H1 (cell line): ENCODE measurements at places on chromosomes 11 and 22.

- DNase-seq = no peak
These were observed 73.0 kb downstream of the CYB5R2 start for GRCh38 chr11:7600205-7600775.

GRCh38 chr11:105870516-105871113 is 151.4 kb downstream of the MSANTD4 start:
- no peak for DNase-seq

DNA sequence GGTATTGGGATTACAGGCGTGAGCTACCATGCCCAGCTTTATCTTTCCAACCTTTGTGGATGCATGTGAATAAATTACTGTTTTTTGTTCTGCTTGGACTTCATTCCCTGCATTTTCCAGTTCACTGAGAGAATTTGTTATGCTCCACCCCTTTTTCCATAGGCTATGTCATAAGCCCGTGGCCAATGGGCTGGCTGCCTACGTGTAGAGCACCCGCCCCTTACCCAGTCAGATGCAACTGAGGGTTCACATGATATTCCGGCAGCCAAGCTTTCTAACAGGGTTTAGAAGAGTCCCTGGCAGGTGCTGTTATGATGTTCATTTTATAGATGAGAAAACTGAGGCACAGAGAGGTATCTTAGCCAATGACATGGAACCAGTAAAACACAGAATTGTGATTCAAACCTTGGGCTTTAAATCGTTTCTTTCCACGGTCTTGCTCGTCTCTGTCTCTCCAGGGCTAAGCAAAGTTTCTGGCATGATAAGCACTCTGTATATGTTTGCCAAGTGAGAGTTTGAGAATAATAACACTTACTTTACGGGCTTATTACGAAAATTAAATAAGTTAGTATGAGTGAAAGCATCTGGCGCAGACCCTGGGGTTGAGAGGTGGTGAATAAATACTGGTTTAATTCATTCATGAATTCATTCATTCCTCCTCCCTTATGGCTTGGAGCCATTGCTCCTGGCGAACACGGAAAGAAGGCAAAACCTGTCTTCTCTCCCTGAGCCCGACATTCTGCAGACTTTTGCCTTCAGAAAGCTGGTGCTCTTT is 42.4 kb upstream of the RASD2 start:
- DNase-seq = no peak

DNA sequence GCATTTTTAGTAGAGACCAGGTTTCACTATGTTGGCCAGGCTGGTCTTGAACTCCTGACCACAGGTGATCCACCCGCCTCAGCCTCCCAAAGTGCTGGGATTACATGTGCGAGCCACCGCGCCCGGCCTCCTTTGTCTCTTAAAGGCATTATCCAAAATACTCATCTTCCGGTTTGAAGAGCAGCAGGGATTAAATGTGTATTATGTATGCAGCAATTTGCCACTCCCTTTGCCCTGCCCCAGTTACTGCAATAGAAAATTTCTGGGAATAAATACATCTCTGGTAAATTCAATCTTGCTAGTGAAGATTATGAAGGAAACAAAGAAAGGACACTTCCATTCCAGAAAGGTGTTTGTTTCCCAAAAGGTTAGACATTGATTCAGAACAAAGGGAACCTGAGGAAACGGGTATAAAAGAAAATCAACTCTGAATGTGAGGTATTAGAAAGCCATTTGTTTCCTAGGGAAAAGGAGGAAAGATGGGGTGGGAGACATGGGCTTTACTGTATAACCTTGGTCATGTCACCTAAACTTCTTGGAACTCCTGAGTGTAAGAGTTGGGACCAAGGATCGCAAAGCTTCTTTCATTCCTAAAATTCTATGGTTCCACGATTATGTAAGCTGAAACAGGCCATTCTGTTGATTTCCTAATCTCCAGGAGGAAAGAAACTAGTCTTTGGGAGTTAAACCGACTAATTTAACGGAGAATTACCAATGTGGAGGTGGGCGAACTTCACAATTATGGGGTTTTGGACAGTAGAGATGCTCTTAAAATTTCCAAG is 959 bp upstream of the HIPK3 start:
- no peak for DNase-seq

GRCh38 chr11:10415817-10416392 is 39.2 kb upstream of the AMPD3 start:
- DNase-seq = no peak

- no peak for DNase-seq
These were observed 121.8 kb upstream of the POU2AF2 start for GRCh38 chr11:111123463-111124398.

DNA sequence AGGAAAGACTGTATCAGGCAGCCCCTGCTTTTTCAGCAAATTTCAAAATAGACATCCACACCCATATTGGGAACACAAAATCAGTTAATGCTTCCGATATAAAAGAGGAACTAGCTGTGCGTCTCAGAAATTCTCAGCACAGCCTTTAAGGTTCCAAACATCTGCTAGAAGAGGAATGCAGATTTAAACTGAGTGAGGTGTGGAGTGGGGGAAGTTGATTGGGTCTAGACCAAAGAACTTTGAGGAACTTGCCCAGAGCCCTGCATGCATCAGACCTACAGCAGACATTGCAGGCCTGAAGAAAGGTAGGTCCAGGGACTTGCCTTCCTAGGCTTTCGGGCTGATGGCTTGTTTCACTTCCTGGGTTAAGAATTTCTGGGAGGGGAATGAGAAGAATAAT is at the start of gene MS4A4A:
Gene MS4A4A (plus strand): TSS at position 255 of the 400 bp plus-strand sequence. CDS start 10 bp downstream, at position 265.
- DNase-seq = no peak

DNA sequence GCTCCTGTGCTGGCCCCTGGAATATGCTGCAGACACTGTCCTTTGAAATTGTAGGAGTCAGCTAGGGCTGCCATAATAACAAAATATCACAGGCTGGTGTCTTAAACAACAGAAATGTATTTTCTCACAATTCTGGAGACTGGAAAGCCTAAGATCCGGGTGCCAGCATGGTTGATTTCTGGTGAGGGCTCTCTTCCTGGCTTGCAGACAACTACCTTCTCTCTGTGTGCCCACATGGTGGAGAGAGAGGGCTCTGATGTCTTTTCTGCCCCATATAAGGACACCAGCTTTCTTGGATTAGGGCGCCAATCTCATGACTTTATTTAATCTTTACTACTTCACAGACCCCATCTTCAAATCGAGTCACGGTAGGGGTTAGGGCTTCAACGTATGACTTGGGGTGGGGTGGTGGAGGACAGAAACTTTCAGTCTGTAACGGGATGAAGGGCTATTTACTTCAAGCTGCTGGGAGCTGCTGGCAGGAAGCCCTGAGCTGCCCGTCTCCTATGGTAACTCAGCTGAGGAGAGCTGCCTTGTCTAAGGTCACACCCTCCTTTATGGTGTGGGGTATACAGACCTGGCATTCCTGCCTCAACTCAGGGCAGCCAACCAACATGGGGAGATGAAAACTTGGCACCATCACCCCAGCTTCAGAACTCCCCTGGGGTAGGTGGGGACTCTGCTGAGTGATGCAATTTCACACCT is 142.9 kb upstream of the ZBED5 start:
- no peak for DNase-seq

DNA sequence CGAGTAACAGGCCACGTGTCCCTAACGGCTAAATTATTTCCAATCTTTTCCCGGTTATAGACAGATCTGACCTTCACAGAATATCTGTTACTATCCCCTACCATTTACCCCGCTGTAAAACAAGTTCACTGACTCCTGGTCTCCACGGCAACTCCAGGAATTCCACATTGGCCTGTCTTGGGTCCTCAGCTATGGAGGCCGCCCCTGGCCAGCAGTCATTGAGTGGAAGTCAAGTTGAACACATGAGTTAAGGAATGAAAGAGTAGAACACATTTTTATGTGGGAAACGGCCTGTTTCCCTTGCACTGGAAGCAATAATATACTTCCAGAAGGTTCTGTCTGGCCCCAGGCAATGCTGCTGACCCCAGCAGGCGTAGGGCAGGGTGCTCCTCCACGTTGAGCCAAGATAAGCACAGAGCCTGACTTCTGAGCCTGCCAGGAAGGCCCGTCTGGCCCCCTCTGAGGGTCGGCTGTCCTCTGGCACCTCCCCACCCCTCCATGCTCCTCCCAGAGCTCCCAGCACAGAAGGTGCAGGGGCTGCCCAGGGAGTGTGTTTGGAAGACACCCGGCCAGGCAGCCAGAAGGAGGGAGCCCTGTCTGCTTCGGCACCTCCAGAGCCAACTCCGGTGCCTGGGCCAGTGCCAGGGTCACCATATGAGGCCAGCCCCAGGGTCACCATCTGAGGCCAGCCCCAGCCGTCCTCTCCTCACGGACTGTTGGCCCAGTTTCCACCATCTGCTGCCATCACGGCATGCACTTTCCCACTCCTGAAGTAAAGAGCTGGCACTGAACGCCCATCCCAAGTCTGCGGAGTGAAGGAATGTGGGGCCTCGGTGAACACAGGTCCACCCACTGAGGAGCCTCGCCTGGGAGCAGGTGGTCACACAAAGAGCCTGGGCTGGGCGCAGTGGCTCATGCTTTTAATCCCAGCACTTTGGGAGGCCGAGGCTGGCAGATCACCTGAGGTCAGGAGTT is 813.2 kb downstream of the BRD1 start:
- no peak for DNase-seq

- no peak for DNase-seq
These were observed 707 bp upstream of the FTH1 start for GRCh38 chr11:61967924-61968757.

DNA sequence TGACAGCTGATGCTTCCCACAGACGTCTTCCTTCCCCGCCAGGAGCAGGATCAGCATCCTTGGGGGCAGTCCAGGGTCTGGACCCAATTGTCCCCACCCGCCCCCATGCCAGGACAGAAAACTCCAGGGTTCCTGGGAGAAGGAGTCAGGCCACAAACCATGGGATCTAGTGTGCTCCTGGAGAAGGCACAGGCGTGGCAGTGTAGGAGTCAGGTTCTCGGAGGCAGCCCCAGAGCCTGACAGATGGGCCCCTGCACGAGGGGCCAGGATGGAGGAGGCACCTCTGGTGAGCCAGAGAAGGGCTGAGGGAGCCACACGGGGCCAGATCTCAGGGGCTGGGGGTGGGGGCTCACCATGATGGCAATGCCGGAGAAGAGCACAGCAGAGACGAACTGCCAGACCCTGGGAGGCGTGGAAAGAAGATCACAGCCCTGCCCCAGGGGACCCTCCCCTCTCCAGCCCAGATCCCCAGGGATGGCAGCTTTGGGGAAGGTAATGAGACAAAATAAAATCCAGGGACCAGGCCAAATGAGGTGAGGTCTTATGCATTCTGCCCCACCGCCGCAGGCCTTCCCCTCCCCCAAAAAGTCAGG is 13.6 kb downstream of the TP53I11 start:
- no peak for DNase-seq

DNA sequence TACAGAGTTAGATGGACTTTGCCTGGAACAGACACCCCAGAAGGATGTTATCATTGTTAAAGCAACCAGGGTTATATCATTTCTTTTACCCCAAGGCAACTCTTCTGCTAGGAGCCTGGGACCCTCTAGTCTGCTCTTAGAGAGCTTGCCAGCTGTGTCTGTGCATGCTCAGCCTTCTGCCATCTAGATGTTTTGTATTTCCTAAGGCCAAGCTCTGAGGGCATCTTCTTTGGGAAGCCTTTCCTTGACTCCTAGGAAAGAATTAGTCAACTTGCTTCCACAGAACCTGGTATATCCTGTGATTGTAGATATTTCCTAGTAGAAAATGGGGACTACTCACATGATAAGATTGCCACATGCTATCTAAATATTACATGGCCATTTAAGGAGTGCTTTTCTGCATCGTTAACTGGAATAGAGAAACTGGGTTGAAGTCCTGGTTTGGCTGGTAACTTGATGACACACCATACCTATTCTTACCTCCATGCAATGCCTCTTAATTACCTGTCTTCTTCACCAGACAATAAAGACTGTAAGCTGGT is 87.6 kb downstream of the STIM1 start:
- no peak for DNase-seq

DNA sequence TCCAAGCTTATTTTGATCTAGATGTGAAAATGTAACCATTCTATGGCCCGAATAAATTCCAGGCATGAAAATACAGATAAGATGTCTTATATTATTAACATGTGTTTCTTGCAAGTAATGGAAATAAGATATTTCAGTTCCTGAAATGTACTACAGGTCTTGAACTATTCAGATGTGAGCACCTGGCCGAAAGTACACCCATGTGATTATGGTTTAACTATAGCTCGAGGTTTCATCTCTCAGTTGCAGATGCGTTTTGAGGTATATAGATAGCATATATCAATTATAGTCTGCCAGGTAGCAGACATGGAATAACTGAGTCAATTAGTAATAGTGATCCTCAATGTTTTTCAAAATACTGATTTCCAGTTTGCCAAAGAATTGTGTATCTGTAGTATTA is 68.3 kb downstream of the DDIAS start:
- DNase-seq = no peak

- DNase-seq = no peak
These were observed 161.8 kb upstream of the GRK3 start for GRCh38 chr22:25402501-25403283.

DNA sequence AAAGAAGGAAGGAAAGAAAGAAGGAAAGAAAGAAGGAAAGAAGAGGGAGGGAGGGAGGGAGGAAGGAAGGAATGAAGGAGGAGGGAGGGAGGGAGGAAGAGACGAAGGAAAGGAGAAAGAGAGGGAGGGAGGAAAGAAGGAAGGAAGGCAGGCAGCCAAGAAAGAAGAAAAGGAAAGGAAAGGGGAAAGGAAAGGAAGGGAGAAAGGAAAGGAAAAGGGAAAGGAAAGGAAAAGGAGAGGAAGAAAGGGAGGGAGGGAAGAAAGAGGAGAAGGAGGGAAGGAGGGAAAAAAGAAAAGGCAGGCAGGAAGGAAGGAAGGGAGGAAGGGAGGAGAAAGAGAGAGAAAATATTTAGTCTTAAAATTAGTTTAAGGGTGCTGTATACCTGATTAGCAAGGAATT is 704.1 kb downstream of the LUZP2 start:
- no peak for DNase-seq

- DNase-seq = no peak
These were observed 15.5 kb upstream of the TMPRSS5 start for GRCh38 chr11:113721462-113722066.

DNA sequence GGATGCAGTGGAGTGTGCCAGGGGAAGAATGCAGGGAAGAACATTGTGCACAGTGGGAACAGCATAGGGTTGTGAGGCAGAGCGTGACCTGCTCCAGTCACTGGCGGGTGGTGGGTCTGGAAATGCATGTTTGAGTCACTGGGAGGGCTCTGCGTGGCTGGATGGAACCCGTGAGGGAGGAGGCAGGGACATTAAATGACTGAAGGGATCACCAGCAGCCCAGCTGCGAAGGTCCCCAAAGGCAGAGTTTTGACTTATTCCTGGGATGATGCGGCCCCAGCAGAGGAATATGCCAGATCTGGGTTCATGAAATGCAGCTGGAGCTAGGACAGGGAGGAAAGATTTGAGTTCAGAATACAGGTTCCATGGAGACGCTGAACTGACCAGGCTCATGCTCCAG is 104.0 kb upstream of the FGF3 start:
- DNase-seq = no peak

DNA sequence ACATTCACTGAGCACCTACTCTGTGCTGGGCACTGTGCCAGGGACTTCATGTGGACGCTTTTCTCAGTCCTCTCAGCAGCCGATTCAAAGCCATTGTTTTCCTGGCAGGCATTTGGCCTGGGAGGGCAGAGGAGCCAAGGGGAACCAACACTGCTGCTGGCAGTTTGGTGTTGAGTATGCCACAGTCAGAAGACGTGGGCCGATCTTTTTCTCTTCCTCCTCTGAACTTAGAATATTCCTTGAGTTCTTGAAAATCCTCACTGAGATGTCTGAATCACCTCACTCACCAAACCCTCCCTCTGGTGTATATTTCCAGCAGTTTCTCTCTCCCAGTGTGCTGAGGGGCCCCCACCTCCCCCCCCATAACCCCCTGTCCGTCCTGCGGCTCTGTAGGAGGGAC is 114.5 kb upstream of the CRYBB3 start:
- DNase-seq = no peak
